ENCODE measurements at places on chromosomes 4 and X.

- no peak for DNase-seq
These were observed 37.0 kb upstream of the FGF13 start for GRCh38 chrX:138748480-138748879.

DNA sequence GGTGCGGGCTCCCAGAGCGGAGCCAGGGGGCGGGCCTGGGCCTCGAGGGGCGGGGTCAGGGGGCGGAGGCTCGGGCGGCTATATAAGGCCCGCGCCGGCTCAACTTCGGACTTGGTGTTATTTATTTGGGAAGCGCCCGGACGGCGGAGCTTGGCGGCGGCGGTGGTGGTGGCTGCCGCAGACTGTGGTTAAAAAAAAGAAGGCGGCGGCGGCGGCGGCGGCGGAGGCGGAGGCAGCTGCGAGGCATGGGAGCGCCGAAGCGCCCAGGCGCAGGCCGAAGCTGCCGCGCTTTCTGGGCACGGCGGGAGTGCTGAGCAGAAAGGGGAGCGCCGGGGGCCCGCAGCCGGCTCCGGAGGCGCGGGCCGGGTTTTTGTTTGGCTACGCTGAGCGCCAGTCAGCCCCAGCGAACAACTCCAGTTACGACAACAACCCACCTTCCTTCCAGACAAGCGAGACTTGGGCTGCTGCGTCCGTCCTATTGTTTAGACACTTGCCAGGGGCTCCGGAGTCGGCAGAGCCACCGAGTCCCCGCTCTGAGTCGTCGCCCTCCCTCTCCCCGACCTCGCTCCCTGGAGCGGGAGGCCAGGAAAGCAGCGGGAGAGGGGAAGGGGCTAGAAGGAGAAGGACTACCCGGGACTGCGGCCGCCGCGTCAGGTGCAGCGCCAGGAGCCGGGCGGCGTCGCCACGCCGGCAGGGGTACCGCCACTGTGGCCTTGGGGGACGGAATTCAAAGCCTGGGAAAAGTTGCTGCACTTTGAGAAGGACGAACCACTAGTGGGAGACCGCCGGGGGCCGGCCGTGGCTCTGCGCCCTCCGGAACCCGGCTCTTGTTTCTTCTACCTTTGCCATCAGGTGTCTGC is at the start of gene SLIT2:
SLIT2 (plus strand) TSS at position 110 of the 860 bp plus-strand sequence. CDS start 1,911 bp downstream, outside the sequence.
- DNase-seq, result no peak

DNA sequence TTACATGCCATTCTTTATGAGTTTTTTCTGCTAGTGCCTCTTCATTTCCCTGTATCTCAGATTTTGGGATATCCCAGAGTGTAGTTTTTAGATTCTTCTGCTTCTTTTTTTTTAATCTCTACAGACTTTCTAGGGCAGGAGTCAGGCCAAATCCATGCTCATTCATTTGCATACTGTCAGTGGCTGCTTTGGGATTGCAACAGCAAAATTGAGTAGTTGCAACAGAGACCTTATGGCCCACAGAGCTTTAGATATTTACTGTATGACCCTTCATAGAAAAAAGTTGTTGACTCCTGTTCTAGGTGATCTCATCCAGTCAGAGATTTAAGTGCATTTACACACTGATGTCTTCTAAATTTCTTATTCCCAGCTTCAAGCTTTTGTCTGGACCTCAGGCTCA is 35.3 kb downstream of the ARFIP1 start:
- no peak for DNase-seq

DNA sequence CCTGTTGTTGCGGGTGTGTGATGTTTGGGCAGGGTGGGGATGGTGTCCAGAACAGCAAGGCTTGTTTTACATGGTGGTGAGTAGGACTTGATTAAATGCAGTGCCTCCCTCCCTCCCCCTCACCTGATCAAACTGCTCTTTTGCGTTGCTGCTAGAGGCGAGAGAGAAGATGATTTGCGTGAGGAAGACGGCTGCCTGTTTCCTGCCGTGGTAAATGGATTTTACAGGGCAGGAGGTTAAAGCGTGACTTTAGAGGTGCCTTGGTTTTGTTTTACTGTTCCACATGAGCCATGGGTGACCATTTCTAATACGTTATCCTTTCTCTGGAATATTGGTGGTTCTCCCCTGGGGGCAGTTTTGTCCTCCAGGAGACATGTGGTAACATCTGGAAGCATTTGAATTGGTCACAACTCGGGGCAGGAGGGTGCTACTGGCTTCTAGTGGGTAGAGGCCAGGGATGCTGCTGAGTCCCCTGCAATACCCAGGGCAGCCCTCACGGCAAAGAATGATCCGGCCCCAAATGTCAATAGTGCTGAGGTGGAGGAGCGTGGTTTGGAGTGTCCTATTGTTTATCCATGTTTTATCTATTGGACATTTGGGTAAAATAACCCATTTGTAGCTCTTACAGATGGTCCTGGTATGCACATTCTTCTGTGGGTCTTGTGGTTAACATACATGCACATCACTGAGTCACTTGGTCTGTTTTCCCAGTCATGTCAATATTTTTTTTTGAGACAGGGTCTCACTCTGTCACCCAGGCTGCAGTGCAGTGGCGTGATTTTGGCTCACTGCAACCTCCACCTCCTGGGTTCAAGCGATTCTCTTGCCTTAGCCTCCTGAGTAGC is 73.7 kb downstream of the SHROOM2 start:
- no peak for DNase-seq

DNA sequence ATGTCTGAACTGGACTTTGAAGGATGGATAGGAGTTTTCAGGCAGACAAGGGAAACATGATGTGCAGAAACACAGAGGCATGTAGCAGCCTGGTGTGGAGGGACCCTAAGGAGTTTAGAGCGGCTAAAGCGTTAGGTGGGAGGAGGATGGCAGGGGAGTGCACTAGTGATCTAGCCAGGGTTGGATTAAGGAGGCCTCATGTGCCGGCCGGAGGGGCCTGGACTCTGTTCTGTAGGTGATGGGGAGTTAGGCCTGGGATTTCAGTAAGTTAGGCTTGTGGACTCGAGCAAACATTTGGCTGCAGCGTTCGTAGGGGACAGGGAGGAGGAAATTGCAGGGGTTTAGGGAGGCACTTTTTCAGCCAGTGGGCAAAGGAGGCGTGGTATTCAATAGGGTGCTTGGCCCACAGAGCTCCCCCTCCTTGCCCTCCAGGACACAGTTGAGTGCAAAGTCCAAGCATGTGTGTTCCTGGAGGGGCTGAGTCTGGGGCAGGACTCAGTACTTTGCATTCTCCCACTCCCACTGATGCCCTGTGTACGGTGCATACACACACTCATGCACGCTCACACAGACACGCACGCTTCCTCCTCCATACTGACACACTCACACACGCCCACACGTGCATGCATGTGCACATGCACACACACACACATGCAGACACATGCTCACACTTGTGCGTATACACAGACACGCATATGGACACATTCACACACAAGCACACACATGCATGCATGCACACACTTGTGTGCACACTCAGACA is 18.6 kb downstream of the PSAPL1 start:
- no peak for DNase-seq

- no peak for DNase-seq
These were observed 27.3 kb upstream of the STS start for GRCh38 chrX:7119950-7120877.

DNA sequence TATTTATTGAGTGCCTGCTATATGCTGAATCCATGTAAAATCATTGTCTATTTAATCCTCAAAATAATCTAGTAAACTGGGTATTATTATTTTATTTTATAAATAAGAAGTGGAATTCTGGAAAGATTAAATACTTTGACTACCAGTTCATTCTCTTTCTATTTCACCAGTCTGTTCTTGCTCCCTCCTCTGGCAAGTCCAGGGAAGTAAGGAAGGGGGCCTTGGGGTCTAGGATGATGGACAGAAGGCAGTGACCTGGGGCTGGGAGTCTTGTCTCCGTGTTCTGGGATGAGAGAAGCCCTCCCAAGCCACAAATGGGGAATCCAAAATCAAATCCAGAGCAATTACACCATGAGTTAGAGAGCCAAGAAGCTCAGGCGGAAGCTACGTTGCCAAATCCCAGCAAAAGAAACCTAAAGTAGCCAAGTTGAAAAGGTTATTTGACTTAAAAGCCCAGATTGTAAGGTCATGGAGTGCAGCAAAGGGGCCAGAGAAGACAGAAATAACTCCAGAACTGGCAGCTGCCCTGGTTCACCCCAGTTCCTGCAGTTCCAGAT is 28.3 kb upstream of the PARM1 start:
- no peak for DNase-seq

DNA sequence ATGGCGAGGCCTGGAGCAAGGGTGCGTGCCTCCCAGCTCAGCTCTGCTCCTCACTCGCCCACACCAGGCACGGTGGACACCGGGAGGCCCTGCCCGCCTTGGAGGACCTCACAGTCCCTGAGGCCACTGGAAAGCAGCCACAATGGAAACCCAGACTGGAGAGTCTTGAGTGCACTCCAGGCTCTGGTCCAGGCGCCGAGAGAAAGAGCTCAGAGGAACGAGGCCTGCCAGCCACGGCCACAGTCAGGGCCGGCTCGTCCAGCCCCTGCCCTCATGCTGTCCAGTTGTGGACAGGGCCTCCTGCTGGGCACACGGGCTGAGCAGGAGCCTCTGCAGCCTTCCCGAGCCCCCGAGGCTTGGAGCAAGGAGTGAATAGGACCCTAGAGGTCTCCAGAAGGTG is 53.3 kb upstream of the GRPEL1 start:
- no peak for DNase-seq

DNA sequence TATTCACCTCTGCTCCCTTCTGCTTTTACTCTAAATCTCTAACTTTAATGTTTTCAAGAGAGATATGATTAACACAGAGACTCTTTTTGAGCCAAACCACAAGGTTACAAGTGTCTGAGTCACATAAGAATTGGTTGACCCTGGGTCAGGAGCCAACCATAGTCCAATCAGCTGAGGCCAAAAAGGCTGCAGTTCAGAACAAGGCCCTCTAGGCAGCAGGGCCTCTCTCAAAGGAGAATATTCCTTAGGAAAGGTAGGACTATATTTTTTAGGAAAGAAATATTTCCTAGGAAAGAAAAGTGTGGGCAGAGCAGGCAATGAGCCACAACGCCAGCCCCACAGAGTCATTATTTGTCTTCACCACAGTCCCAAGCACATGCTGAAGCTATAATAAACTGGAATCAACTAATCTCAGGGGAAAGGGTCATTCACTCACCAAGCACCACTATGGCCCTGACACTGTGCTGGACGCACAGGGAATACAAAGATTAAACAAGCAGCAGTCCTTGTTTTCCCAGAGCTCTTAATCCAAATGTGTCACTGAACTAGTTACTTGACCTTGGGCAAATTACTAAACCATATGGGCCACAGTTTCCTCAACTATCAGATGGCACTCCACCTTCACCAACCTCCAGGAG is 2.2 kb downstream of the ATP8A1 start:
- DNase-seq, result no peak

GRCh38 chr4:10157478-10158332 is 41.1 kb upstream of the WDR1 start:
- peak; percentile 55 for DNase-seq

DNA sequence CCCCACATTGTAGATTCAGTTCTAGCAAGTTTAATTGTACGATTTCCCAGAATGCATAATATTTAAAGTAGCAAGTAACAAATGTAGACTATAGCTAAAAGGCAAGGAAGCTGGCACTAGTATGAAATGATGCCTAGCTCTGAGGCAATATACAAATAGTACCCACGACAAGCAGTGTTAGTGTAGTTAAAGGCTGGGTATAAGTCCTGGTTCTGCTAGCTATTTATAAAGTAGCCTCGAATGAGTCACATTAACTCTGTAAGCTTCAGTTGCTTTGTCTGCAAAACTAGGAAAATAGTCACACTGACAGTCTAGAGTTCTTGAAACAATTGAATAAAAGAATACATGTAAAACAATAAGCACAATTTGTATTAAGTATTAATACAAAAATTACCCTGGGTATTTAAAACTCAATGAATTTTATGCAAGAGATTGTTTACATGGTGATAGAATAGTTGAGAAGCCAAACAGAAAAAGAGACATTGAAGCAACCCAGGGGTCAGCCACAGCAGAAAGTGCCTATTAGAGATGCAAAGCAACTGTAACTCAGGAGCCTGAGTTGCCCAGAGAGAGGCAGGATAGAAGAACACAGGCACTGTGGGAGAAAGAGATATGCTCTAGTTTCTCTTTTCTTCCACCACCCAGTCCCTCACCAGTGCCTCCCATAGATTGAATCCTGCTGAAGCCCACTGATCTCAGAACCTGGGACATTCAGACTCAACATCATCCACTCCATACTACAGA is 949.0 kb downstream of the C4orf33 start:
- DNase-seq, result no peak
